Fibroblast of skin of right biceps (primary cell): ENCODE measurements at places on chromosomes 3 and 15.

- no peak for DNase-seq
These were observed 38.3 kb downstream of the IFT57 start for GRCh38 chr3:108183971-108184370.

DNA sequence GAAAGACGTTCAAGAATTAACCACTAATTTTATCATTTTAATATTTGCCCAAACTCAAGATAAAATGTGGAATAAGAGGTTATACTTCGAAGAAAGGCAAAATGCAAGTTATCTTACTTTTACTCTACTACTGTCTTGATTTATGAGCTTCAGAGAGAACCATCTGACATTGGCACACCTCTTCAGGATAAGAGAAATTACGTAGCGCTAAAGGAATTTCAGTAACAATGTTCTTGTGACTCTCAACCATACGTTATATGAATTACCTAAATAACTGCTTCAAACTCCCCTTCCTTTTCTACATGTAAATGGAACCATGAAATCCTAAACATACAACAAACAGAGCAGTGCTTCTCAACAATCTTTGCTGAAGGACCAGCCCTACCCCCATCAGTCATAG is 96.8 kb downstream of the ZNF385D start:
- peak; percentile 35 for DNase-seq

- no peak for DNase-seq
These were observed 83.7 kb upstream of the SELENOK start for GRCh38 chr3:53975382-53975781.

DNA sequence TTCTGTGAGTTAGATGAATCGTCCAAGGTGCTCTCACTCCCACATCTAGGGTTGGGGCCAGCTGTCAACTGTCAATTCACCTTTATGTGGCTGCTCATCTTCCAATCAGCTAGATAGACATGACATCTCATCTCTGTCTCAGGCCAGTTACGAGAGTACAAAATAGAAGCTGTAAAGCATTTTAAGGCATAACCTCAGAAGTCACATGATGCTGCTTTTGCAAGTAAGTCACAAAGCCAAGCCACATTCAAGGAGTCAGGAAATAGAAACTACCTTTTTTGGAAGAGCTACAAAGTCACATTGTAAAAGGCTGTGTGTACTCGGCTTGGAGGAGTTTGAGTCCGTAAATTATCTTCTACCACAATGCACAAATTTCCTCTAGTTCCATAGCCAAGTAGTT is 5.1 kb upstream of the CCR1 start:
- no peak for DNase-seq

- DNase-seq: peak; percentile 49
These were observed 4.8 kb downstream of the GNB4 start for GRCh38 chr3:179446501-179446900.
